ENCODE measurements at places on chromosomes 11 and 22.
A peak's percentile ranks its signal among the peaks of the same experiment; 100 is the strongest.

GRCh38 chr11:8800520-8801110 lies 110.4 kb upstream of the AKIP1 start:
- no peak for DNase-seq

- no peak for DNase-seq
Measured at GRCh38 chr11:34560511-34560910, 46.9 kb upstream of the ELF5 start.

- DNase-seq, result no peak
Measured at GRCh38 chr11:111429066-111429506, 50.0 kb upstream of the POU2AF1 start.

- DNase-seq, result peak; percentile 38
Measured at GRCh38 chr11:3840004-3840869, 522 bp downstream of the RHOG start.

GRCh38 chr22:21766691-21767462 lies 31.3 kb upstream of the YPEL1 start:
- no peak for DNase-seq

DNA sequence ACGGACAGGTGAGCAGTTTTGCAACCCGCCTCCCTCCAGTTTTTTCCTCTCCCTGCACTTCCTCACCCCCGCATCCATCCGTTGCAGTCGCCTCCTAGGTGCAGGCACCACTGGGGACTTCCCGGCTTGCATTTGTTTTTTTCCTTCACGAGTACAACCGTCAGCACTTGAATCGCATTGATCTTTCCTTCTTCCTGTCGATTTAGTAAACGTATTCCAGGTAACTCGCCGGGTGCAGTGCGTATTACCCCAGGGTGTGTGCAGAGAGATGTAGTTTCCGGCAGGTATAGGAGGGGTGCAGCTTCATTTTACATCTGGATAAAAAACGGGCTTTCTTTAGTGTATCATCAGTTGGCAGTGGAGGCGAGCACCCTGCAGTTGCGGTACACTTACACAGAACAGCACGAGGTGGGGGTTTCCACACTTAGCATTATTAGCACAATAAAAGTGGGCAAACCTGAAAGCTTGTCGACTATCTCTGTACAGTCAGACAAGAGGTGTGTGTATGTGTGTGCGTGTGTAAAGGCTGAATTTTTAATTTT lies at the start of gene SORL1-AS1:
Gene SORL1-AS1, minus strand, starts transcription at position 359 of the 542 bp plus-strand sequence.
- no peak for DNase-seq

DNA sequence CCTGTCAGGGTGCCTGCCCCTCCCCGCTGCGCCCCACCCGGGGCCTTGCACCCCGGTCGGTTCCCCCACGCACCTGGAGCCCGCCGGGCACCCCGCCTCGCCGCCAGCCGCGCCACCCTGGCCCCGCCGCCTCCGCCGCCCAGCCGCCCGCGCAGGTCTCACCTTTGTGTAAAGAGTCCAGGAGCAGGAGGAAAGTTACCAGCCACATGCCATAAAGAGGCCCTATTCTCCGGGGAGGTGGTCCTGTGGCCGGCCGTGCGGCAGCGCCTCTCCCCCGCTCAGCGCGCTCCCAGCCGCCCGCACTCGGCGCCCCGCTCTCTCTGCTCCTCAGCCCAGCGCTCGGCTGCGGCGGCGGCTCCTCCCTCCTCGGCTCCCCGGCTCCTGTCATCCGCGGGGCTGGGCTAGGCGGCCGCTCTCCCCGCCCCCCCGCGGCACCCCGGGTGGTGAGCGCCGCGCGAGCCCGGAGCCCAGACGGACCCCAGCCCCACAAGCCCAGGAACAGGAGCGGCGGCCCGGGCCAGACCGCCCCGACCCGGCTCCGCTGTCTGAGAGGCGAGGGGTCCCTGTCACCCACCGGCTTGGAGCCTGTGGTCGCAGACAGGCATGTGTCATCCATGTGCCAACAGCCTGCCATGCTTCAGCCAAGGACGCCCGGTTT lies at the start of gene DSCAML1:
Gene DSCAML1, minus strand, starts transcription at position 345 of the 658 bp plus-strand sequence. Its CDS starts 137 bp downstream, at position 208.
- DNase-seq, result peak; percentile 24

DNA sequence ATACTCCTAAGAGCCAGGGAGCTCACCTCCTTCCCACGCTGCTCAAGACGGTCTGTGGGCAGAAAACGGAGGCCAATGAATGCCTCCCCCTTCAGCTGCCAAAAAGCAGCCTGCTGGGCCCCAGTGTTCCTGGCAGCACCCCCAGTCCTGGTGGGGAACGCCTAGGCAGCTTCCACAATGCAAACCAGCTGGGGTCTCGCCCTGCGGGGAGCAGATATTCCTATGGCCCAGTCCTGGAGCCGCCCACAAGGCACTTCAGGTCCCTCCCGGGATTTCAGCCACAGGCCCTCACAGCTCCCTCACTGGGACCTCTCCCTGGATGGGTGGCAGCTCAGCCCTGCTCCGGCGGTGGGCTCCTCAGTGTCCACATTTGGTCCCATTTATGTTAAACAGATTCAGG lies 29.2 kb downstream of the A4GALT start:
- DNase-seq, result no peak

- DNase-seq, result no peak
Measured at GRCh38 chr11:64531906-64532312, 59.1 kb upstream of the SLC22A12 start.

DNA sequence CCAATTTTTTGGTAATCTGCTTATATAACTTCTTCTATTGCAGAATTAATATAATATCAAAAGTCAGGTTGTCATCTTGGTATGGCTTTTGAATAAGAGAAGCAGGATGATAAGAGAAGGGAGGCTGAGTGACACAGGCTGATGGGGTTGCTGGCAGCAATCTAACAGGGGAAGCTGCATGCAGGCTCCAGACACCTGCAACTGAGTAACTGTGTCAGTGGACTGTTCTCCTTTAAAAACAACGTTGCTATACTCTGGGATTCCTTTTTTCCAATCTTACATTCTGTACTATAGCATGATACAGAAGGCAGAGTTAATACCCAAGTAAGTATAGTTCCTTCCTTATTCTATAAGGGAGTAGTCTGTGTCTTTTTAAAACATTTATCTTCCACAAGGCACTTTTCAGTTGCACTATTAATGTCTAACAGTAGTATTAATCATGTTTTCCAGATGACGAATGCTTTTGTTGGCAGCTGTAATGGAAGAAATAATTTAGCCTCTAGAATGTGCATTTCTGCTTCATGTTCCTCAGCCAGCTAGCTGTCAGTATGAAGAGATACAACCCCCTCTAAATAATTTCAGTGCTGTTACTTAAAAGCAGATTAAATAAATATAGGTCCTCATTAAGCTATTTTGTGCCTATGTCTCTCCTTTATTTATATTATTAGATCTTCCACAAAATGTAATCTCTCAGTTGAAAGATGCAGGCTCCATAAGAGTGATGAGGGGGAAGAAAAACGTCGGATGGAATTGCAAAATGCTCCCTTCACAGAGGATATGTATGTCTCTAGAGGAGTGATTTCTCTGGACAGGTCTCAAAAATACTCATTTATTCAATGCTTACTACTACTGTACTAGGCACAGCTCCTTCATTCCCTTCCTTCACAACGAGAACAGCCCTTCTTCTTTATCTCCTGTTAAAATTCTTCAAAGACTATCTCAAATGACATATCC lies 50.8 kb downstream of the ATG16L2 start:
- DNase-seq, result no peak

- no peak for DNase-seq
Measured at GRCh38 chr11:71249301-71249700, 3.1 kb downstream of the SHANK2 start.

GRCh38 chr11:106957030-106957482 lies 61.2 kb downstream of the GUCY1A2 start:
- no peak for DNase-seq

GRCh38 chr11:47056261-47056915 lies 119.8 kb downstream of the CSTPP1 start:
- no peak for DNase-seq

DNA sequence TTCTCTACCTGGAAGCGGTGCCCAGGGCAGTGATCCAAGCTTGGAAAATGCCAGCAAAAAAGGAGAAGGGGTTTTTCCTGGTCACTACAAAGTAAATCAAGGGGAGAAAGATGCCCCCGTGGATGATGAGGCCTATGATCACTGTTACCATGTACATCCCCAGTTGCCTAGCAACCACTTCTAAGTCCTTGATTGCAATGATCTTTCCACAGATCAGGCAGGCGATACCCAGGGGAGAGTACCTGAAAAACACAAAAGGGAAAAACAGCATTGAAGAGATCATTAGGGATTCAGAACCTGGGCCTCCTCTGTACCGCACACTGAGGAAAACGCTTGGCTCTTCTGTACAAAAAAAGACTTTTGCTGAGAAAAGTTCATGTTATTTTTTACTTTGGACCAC lies 127.1 kb downstream of the SLC1A2 start:
- no peak for DNase-seq

- no peak for DNase-seq
Measured at GRCh38 chr11:73872749-73873357, 3.8 kb downstream of the COA4 start.

DNA sequence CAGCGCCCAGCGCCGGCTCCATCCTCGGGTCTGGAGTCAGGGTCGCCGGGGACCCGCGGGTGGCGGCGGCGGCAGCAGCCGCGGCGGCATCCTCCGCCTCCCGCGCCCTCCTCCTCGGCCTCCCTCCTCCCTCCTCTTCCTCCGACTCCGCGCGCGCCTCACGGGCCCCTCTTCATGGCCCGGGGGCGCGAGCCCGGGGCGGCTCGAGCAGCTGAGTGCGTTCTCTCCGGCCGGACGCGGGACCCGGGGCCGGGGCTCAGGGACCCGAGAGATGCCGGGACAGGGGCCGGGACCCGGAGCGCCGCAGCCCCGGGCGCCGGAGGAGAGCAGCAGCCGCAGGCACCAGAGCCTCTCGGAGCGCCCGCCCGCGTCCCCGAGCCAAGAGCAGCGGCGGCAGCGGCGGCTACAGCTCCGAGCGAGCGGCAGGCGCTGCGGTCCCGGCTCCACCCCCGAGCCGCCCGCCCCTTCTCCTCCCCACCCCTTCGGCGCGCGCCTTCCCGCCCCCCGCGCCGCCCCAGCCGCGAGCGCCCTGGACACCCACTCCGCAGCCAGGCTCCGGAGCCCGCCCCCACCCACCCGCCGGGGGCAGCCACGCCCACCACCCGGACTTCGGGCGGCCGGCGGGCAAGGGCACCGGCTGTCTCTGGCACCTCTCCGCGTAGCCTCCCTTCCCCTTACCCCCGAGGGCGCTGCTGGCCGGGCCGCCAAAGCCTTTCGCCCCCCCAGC lies at the start of gene CHST1:
Gene CHST1, minus strand, starts transcription at position 417 of the 727 bp plus-strand sequence. CDS start 14,699 bp downstream, outside the sequence.
- no peak for DNase-seq

- DNase-seq, result no peak
Measured at GRCh38 chr22:27194096-27194748, 536.8 kb downstream of the MIAT start.

- DNase-seq, result no peak
Measured at GRCh38 chr22:23102776-23103175, 32.5 kb downstream of the GNAZ start.

GRCh38 chr11:33622806-33623205 lies 77.8 kb downstream of the C11orf91 start:
- DNase-seq, result no peak

GRCh38 chr11:44747316-44747715 lies 20.6 kb downstream of the TSPAN18 start:
- DNase-seq, result no peak

DNA sequence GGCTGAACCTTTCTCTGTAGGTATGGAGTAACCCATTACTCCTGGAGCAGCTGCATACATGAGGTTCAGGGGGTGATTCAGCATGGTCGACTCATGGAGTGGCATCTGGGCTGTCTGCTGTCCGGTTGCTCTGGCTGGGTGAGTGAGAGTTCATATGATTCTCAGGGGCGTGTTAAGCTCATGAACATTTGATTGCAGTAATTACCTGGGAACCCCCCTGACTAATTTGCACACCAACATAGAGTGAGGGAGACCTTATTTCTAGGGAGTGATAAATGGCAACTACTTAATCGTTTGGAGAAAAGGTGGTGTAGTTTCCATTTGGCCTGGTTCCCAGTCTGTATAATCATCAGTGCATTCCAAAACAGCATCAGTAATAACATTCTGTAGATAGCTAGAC lies 661.9 kb downstream of the ETS1 start:
- no peak for DNase-seq

GRCh38 chr11:124876818-124877630 lies 11.8 kb downstream of the ROBO3 start:
- DNase-seq, result no peak

GRCh38 chr11:113578033-113578380 lies 102.8 kb upstream of the DRD2 start:
- DNase-seq, result no peak

DNA sequence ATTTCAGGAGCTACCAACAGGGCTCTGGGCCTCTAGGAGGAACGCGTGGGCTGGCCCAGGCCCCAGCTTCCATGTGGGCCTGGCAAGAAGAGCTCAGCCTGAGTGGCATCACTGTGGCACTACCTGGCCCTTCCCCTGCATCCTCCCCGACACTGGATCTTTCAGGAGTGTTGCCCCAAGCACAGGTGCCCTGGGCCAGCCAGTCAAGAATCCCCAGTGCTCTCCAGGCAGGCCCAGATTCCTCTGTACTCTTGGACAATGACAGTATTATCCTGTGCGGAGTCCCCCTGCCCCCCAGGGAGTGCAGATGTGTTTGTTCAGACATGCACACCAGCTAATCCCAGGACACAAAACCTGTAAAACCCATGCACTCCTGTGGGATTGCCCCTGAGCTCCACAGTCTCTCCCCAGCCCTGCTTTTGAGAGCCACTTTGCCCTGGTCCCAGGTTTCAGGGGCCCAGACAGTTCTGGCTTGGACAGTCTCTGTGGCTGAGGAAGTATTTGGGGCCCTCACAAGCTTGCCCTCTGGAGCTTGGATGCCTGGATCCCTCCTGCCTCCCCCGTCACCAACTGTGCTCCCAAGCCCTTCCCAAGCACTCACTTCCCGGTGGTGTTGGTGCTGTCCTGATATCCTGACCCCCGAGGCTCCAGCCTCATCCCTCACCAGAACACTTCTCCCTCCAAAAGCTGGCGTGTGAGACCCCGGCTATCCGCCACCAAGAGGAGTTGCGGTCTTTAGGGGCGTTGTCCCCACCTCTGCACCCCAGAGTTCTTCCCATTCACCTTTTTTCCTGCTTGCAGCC lies 39.9 kb downstream of the KCNC1 start:
- DNase-seq, result no peak

DNA sequence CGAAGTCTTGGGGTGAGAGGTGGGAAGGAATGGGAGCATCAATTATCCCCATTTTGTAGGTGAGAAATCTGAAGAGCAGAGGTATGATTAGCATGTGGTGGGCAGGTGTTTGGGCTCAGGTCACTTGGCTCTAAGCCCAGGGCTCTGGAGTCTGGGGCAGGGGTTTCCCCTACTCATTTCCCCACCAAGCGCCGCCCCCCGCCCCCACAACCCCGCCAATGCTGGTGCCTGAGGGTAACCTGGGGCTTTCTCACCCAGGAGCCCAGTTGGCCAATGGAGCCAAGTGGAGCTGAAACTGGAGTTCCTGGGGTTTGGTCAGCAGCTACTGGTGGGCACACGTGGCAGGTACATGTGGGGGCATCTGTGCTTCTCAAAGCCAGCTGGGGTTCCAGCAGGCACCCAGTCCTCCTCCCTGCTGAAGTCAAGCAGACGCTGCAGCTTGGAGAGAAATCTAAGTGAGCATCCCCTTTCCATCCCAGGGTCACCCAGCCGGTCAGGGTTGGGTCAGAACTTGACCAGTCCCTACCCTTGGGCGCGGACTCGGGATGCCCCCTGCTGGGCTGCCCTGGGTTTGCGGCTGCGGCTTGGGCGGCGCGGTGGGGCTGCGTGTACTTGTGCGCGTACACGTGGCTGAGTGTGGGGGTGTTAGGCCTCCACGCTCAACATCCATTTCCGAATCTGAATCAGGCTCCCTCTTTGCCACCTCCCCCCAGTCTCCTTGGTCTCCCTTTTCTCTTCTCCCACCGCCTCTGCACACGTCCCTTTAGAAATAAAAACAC lies 1.7 kb upstream of the CHRM1 start:
- no peak for DNase-seq

- DNase-seq, result no peak
Measured at GRCh38 chr22:35524966-35525686, 15.5 kb upstream of the RASD2 start.

Data from activated B cell treated with CpG ODN at 0.5 μM for 24 hours (primary cell).